Activated T-cell treated with anti-CD3 and anti-CD28 coated beads, Interleukin-2, amount 50 U/mL, for 4 hours (primary cell): ENCODE measurements at places on chromosomes 3 and 15. TPM values are rescaled to one million over a fixed set of nuclear protein-coding genes. Genes with fewer than 3 reads are reported as not detected.

Gene PLXNA1
- total RNA-seq: 28.9 TPM

Gene TUSC7
- total RNA-seq: not detected

Gene GOLGA6D
- not detected for total RNA-seq

Gene FXR1
- total RNA-seq: 105 TPM

Gene TM6SF1
- 0.40 TPM for total RNA-seq

Gene IVD
- total RNA-seq: 71.4 TPM

Gene IMPG2
- 0.05 TPM for total RNA-seq

- DNase-seq: no peak
Measured at GRCh38 chr3:99625643-99626416, 12.6 kb upstream of the COL8A1 start.

DNA sequence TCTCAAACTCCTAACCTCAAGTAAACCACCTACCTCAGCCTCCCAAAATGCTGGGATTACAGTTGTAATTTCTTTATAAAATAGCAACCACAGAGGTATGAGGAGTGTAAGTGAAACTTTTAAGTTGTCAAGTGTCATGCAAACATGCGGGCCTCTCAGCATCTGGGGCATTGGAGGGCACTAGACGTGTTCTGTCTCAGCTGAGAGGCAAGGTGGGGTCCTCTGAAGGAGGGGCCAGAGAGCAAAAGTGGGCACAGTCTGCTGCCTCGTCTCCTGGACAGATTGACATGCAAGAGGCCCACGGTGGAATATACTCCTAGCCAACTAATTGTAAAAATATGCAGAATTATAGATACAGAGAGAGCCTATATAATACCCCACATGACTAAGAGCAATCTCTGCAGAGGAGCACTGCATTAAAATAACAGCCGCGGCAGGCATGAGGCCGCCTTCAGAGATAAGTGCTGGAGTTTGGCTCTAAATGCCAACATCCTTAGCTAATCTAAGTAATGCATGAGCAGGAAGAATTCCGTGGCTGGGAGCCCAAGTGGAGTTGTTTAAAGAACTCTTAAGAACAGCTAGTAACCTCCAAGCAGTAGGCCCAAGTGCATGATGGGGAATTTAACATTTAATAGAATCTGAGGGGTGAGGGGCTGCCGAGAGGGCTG lies 87.8 kb upstream of the RNU6-1 start:
- DNase-seq: no peak

DNA sequence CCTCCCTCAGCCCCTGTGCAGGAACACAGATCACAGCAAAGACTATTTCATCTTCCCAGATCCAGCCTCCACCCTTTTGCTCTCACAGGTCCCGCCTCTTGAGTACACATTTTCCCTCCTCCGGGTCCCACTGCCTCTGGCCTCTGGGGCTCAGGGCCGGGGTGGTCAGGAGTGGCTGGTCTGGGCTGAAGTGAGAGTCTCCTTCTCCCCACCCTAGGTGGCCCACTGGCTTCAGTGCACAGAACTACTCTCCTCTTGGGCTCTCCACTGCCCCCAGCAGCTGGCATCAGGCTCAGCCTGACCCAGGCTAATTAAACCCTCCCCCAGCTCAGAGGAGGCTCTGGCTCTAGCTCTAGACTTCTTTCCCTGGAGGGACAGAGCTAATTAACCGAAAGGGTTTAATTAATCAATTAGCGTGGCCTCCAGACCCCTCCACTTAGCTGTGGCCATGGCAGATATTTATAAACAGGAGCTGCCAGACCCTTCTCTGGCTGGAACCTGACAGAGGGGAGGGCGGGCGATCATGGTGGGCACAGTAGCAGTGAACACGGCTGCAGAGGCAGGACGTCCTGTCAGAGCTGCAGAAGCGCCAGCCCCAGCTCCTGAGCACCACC lies 15.1 kb downstream of the DUSP7 start:
- no peak for DNase-seq

- no peak for DNase-seq
Measured at GRCh38 chr3:134368751-134369105, 5.5 kb downstream of the AMOTL2 start.

- DNase-seq: no peak
Measured at GRCh38 chr3:78867409-78868372, 900.1 kb downstream of the ROBO1 start.

- DNase-seq: no peak
Measured at GRCh38 chr15:89613031-89613430, 37.8 kb downstream of the TICRR start.

- DNase-seq: no peak
Measured at GRCh38 chr3:49807431-49808114, 4.5 kb downstream of the INKA1 start.

DNA sequence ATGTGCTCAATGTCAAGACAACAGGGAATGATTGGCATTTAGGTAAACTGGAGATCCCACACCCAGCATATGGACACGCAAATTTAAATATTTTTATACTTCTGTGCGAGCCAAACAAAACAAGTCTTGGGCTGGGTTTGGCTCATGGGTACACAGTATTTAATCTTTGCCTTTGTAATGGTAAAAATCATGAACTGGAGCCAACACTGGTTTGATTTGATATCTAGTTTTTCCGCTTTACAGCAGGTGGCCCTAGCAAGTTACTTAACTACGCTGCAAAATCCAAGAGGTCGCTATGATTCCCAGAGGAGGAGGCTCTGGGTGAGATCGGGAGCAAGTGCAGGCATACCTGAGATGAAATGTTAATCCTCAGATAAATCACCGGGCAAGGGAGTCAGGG lies 207.9 kb upstream of the SATB1 start:
- DNase-seq: no peak

DNA sequence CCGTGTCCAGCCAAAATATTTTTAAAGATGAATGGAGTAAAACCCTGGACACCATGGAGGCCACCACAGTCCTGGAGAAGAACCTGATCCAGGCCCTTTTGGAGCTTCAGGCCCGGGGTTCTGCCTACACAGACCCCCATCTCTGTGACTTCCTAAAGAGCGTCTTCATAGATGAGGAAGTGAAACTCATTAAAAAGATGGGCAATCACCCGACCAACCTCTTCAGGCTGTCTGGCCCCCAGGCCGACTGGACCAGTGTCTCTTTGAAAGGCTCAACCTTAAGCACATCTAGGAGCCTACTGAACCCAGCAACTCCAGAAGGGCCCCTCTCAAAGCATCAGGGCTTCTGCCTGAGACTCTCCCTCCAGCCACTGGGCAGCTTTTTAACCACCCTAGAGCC lies 107.9 kb upstream of the FAM174B start:
- no peak for DNase-seq

DNA sequence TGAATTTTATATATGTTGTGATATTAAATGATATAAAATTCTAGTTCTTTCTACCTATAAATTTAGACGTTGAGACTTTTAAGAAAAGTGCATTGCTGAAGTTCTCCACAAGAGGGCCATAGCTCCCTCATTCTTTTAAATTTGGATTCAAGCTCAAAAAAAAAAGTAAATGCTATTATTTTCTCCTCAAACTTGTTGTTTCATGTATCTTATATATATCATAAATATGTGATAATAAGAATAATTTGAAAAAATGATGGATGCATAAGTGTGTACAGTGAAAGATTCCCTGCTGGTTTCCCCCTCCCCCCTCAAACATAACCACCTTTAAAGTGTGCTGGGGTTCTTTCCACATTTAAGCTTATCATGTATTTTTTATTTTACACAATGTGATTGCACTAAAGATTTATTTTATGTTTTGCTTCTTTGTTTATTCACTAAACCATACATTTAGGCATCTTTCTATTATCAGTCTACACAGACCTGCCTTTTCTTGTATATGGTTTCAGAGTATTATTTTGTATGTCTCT lies 769.4 kb upstream of the GOLIM4 start:
- no peak for DNase-seq
